ENCODE measurements at places on chromosomes 6 and 20. TPM values are rescaled to one million over a fixed set of nuclear protein-coding genes. Genes with fewer than 3 reads are reported as not detected.

The LPIN3 gene
- total RNA-seq: 11.0 TPM

The PGC gene
- total RNA-seq: not detected

The C6orf132 gene
- 1.9 TPM for total RNA-seq

The RAB23 gene
- 9.9 TPM for total RNA-seq

The HDAC2 gene
- 88.9 TPM for total RNA-seq

The LAMA2 gene
- 0.68 TPM for total RNA-seq

The TPX2 gene
- 115 TPM for total RNA-seq

The RIPPLY2 gene
- not detected for total RNA-seq

The FILIP1 gene
- total RNA-seq: 0.52 TPM
